ENCODE measurements at places on chromosomes 7 and 10.

DNA sequence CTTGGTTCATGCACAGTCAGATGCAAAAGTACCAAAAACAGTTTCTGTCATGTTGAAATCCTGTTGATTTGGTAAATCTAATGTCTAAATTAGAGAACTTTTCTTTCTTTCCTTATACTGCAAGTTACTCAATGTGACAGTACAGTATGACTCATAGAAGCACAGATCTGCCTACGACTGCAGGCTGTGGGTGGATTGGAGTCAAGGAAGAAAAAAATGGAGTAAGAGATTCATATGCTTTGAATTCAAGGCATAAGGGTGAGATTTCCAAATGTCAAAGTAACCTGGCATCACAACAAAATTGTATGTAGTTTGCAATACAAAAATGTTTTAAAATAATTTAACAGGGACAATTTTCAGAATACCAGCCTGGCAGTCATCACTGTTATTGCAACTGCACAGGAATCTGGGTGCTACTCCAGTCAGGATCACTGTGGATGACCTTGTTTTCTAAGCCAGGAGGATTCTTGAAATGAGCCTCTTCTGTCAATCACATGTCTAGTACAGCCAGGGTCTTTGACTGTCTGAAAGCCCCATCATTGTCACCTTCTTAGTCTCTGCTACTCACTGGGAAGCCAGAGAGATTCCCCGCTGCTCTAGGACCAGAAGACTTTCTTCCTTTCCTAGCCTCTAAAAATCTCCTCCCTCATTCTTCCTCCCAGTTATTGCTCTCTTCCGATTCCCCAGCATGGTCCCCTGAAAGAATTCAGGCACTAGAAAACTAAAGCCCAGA, 83.6 kb downstream of the CD36 start:
- no peak for DNase-seq

- DNase-seq, result no peak
Observed at GRCh38 chr7:114148779-114149178, 230.0 kb upstream of the PPP1R3A start.

GRCh38 chr7:44977959-44978335, 868 bp downstream of the MYO1G start:
- DNase-seq, result no peak

- DNase-seq, result no peak
Observed at GRCh38 chr10:132640326-132641125, 102.9 kb downstream of the INPP5A start.

DNA sequence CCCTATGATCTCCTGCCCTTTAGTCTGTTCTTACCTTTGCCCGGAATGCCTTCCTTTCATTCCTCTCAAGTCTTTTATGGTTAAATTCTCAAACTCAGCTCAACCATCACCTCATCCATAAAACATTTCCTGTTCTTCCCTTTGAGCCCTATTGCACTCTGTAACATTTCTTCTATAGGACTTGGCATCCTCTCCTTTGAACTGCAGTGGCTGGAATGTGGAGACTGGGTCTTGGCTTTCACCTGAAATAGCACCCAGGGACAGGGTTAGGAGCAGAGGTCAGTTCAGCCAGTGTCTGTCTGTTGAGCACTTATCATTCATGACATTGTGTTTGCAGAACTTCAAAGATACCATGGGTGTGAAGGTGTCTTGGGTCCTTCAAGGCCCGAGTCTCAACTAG, 7.2 kb downstream of the NFE2L3 start:
- no peak for DNase-seq

DNA sequence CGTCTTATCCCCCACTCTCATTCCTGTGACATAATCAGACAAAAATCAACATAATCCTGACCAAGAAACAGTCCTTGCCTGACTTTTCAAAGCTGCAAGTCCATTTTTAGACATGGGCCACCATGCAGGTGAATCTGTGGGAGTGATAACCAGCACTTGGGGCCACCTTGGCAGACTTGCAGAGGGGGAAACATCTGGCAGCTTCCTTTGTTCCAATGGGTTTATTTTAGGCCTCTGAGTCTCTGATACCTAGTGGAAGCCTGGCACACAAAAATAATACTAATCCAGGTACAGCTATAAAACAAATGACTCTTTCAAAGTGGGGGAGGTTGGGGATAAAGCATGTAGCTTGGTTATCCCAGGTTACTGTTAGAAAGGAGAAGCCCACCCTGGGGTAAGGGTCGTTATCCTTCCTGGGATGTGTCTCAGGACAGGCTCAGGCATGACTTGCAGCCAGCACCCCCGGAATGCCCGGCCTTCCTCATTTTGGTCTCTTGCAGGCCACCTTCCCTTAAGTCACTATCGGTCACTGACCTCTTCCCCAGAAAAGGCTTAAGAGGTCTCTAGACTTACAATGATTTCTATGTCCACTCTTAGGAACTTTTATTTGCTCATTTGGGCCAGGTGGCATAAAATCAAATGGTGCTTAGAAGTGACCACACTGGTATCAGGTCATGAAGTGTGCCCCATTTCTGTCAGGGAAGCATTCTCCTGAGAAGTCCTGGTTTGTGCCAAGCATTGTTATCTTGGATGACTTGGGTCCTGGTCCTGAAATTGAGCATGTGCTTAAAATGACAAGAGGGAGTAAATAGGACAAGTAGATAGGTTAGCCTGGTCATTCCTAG, 37.6 kb downstream of the EEPD1 start:
- no peak for DNase-seq

GRCh38 chr10:43256531-43257346, 10.1 kb downstream of the RASGEF1A start:
- no peak for DNase-seq

- no peak for DNase-seq
Observed at GRCh38 chr7:113404245-113404644, 285.9 kb upstream of the SMIM30 start.

GRCh38 chr7:55077561-55078410, 59.0 kb downstream of the EGFR start:
- DNase-seq, result no peak
